Neural crest cell (in vitro differentiated cells): ENCODE measurements at places on chromosomes 7 and 10. TPM values are rescaled to one million over a fixed set of nuclear protein-coding genes. Genes with fewer than 3 reads are reported as not detected.

DNA sequence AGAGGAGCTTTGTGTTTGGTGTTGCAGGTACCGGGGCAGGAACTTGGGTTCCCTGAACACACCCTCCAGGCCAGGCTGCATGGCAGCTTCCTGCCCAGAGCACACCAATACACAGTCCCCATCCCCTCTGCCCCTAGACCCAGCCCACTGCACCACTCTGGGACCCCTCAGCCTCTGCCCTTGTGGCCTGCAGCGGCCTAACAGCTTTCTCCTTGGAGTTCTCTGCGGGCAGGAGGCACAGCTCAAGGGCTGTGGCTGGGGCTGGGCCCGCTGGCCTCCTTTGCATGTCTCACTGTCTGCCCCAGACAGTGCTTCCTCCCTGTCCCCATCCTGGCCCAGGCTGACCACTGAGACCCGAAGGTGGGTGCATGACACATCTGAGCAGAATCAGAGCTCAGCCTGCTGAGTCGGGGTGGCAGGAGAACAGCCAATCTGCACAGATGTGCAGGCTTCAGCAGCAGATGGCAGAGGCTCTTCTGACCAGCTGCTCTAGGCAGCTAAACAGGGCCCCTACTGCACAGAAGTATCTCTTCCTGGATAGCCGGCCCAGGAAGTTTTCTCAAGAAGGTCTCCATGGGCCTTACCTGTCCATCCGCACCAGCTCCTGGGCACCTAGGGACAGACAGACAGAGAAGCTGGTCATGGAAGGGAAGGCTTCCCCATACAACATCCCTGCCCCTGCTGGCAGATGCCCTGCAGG lies 20.8 kb downstream of the VSIR start:
- peaks cover 18% of the 10 kb centered on the region for H3K4me1 ChIP-seq
- H3K27me3 ChIP-seq, result no peaks in the 10 kb centered on the region
- no peak overlapping the region for H3K27ac ChIP-seq
- H3K4me3 ChIP-seq, result no peak overlapping the region
- DNase-seq, result no peak

- DNase-seq, result no peak
- H3K4me3 ChIP-seq, result no peak overlapping the region
- peaks cover 13% of the 10 kb centered on the region for H3K36me3 ChIP-seq
- H3K27me3 ChIP-seq, result no peaks in the 10 kb centered on the region
Measured at GRCh38 chr7:111833466-111833865, 271.2 kb upstream of the IMMP2L start.

- DNase-seq, result no peak
- H3K27me3 ChIP-seq, result no peaks in the 10 kb centered on the region
- no peaks in the 10 kb centered on the region for H3K36me3 ChIP-seq
- H3K4me3 ChIP-seq, result no peak overlapping the region
- H3K4me1 ChIP-seq, result no peaks in the 10 kb centered on the region
- no peak overlapping the region for H3K27ac ChIP-seq
Measured at GRCh38 chr10:81386817-81387216, 488.2 kb upstream of the NRG3 start.

GRCh38 chr10:48885376-48885775 lies 54.3 kb downstream of the LRRC18 start:
- H3K4me1 ChIP-seq, result no peaks in the 10 kb centered on the region
- H3K4me3 ChIP-seq, result no peak overlapping the region
- H3K27ac ChIP-seq, result no peak overlapping the region

DNA sequence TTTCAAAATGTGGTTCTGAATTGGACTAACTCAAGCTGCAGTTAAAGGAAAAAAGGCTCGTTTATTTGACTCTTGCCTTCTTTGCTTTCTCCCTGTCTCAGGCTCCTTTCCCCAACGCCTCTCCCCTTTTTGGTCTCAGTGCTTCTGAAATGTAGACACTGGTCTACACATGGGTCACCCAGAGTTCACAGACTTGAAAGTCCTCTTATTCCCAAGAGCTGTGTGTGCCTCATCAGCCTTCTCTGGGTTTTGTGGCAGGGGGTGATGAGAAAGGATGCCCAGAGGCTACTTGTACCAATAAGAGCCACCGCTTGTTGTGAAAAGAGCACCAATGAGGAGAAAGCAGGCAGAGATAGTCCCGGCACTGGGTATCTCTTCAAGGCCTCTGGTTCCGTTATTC lies 125.7 kb downstream of the BICC1 start:
- H3K27ac ChIP-seq, result no peak overlapping the region
- H3K4me3 ChIP-seq, result no peak overlapping the region
- DNase-seq, result no peak

- H3K4me1 ChIP-seq, result peaks cover 49% of the 10 kb centered on the region
- H3K27me3 ChIP-seq, result peaks cover 94% of the 10 kb centered on the region
- H3K4me3 ChIP-seq, result peak overlapping the region; percentile 44
- H3K36me3 ChIP-seq, result peaks cover 7% of the 10 kb centered on the region
Measured at GRCh38 chr10:104325436-104326435, 12.5 kb downstream of the ITPRIP start.

- H3K27ac ChIP-seq, result no peak overlapping the region
- no peak for DNase-seq
- H3K4me1 ChIP-seq, result peaks cover 27% of the 10 kb centered on the region
- no peaks in the 10 kb centered on the region for H3K36me3 ChIP-seq
- no peaks in the 10 kb centered on the region for H3K27me3 ChIP-seq
Measured at GRCh38 chr7:114645451-114645850, 230.8 kb downstream of the FOXP2 start.

- DNase-seq, result no peak
- no peak overlapping the region for H3K27ac ChIP-seq
- H3K27me3 ChIP-seq, result no peaks in the 10 kb centered on the region
- no peak overlapping the region for H3K4me3 ChIP-seq
Measured at GRCh38 chr10:59582058-59582457, 127.6 kb downstream of the SLC16A9 start.

DNA sequence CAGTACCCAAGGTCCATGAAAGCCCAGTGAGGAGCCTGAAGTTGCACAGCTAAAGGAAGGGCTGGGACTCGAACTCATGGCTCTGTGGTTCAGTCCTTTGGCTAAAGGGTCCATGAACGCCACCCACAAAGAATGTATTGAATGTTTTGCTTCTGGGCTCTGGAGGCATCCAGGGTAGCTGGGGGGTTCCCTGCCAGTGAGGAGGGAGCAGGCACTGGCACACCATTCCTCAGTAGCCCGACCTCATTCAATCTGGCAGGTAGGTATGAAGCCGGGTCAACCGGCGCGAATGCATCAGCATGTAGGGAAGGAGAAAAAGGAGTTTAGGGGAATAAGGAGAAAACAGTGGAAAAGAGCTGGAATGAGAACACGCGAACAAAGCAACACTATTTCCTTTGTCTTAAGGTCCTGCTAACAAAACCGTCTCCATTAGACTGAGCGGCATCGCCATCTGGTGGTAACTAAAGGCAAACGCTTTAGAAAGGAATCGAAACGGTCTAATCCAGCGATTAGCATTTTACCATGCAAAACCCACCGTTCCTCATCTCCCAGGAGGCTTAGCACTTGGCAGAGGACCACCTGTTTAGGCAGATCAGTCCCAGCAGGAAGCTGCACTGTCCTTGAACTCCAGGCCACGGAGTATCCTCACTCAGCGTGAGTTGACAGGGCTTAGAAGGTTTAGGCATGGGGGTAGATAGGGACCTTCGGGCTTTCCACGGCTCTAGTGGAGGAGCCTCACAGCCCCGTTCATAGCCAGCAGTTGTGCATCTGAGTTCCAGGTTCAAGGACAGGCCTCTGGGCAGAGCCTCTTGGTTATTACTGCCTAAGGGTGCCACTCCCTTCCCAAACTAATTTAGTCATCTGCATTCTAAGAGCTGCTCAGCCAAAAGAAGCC lies 122.8 kb downstream of the UBE2H start:
- H3K27ac ChIP-seq, result peak overlapping the region; percentile 95
- H3K4me1 ChIP-seq, result peaks cover 10% of the 10 kb centered on the region
- peak overlapping the region; percentile 79 for H3K4me3 ChIP-seq
- H3K36me3 ChIP-seq, result no peaks in the 10 kb centered on the region
- peak; percentile 53 for DNase-seq

GRCh38 chr7:44764665-44765578 lies 16.3 kb downstream of the ZMIZ2 start:
- DNase-seq, result no peak
- H3K4me1 ChIP-seq, result peaks cover 9% of the 10 kb centered on the region
- no peak overlapping the region for H3K4me3 ChIP-seq
- no peak overlapping the region for H3K27ac ChIP-seq
- peaks cover 6% of the 10 kb centered on the region for H3K36me3 ChIP-seq

DNA sequence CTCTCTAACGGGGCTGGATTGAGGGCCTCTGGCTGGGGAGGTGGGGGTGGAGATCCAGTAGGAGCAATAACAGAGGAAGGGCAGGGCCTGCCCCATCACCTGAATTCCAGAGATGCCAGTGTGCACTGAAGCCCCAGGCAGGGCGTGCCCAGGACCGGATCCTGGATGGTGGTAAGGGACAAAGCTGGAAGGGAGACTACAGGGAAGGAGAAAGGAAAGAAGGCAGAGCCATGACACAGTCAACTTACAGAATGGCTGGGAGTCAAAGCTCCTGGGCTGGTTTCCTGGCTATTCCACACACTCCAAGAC lies 666 bp downstream of the TMEM139 start:
- peak overlapping the region; percentile 93 for H3K4me3 ChIP-seq
- H3K4me1 ChIP-seq, result peaks cover 72% of the 10 kb centered on the region
- H3K27me3 ChIP-seq, result no peaks in the 10 kb centered on the region
- H3K27ac ChIP-seq, result no peak overlapping the region
- peaks cover 8% of the 10 kb centered on the region for H3K36me3 ChIP-seq

DNA sequence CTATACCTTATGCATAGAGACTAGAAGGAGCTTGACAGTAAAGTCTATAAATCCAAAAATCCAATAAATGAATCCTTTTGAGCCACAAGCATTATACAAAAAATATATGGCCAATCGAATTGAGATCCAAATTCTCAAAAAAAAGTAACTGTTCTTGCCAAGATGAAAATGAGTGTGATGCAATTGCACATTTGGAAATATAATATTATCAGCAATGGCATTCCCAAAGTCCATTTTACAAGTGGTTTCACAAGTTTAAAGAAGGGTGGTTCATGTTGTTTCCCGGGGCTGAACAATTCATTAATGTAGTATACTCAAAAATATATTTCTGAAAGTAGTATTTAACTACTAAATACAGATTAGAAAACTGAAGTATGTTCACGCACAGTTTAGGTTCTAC lies 7.3 kb downstream of the RP9 start:
- H3K4me3 ChIP-seq, result no peak overlapping the region
- H3K27me3 ChIP-seq, result no peaks in the 10 kb centered on the region
- DNase-seq, result no peak
- H3K27ac ChIP-seq, result no peak overlapping the region
- peaks cover 6% of the 10 kb centered on the region for H3K4me1 ChIP-seq

- no peak overlapping the region for H3K27ac ChIP-seq
- no peak overlapping the region for H3K4me3 ChIP-seq
Measured at GRCh38 chr7:48337012-48337621, 165.9 kb downstream of the ABCA13 start.

DNA sequence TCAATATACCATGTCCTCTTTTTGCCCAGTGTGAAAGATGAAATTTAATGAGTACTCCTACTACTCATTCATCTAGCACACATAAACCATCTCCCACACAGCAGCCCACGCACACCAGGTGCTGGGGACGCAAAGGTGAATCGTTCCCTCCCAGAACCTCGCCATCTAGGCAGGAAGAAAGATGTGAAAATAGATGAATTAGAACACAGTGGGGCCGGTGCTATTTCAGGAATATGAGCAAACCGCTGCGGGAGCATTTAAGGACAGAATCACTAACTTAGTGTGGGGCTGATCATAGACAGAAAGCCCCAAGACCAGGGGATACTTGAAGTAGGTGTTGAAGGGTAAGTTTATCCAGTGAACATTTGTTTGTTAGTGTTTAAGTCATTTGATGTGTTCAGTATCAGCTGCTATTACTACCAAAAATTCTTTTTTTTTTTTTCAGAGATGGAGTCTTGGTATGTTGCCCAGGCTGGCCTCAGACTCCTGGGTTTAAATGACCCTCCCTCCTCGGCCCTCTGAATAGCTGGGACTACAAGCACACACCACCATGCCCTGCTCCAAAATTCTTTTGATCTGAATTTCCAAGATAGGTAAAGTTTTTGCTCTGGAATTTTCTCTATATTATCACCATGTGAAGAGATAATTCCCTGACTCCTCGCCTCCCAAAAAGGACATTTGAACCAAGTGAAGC lies 48.8 kb downstream of the CPXM2 start:
- H3K4me1 ChIP-seq, result no peaks in the 10 kb centered on the region
- H3K36me3 ChIP-seq, result no peaks in the 10 kb centered on the region
- no peak overlapping the region for H3K4me3 ChIP-seq
- no peak overlapping the region for H3K27ac ChIP-seq

GRCh38 chr7:137919987-137920386 lies 73.2 kb upstream of the DGKI start:
- DNase-seq, result no peak
- H3K27ac ChIP-seq, result no peak overlapping the region
- H3K4me3 ChIP-seq, result no peak overlapping the region
- H3K4me1 ChIP-seq, result peaks cover 28% of the 10 kb centered on the region
- H3K36me3 ChIP-seq, result peaks cover 37% of the 10 kb centered on the region

DNA sequence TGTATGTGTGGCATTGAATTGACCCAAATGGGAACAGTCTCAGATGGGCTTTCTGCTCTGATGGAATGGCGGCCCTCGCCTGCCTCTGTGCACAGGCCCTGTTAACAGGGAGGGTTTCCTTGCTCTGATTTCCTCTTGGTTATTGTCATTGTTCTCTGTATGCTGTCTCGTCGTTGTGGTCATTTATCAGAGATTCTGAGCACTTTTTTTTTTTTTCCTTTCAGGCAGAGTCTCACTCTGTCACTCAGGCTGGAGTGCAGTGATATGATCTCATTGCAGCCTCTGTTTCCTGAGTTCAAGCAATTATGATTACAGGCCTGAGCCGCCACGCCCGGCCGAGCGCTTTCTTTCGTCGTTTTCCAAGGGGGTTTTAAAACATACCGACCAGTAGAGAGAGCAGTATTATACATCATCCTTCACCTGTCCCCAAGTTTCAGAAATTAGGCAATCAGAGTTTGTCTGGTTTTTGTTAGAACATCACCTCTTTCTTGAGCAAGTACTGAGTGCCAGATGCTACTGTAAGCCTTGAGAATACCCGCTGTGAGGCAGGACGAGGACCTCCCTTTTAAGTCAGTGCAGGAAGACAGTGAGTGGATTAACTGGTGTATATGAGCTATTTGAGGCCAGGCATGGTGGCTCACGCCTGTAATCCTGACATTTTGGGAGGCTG lies 6.5 kb downstream of the CHST12 start:
- no peak overlapping the region for H3K4me3 ChIP-seq
- no peak overlapping the region for H3K27ac ChIP-seq
- DNase-seq, result no peak
- H3K4me1 ChIP-seq, result peaks cover 27% of the 10 kb centered on the region

DNA sequence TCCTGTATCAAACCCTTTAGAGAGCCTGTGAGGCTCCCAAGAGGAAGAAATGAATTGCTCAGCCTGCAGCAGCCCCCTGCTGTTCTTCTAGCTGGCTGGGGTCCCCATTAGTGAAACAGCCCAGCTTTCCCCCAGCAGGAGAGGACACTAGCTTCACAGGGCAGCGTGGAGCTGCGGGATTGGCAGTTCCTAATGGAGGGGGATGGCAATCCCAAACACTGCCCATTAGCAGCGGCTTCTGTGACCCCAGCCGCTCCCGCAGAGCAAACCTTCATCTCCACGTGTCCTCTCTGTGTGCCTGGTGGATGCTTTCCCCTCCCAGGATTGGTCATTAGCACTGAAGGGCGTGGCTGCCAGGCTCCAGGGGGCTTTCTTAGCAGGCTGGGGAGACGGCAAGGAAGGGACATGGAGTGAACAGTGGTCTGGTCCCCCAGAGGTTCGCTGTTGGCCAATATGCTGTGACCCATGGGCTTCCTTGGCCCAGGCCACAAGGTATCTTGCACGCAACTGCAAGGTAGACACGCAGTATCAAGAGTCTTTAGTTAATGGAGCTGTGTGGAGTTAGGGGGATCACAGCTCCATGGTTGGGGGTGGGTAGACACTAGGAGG lies 322.5 kb upstream of the ZMIZ1 start:
- no peak overlapping the region for H3K4me3 ChIP-seq
- H3K27ac ChIP-seq, result no peak overlapping the region

The ORC5 gene
- total RNA-seq, result 27.9 and 31.3 TPM in 2 replicates

The C1QL3 gene
- total RNA-seq, result not detected in 2 replicates

The SGCE gene
- 44.9 and 51.9 TPM in 2 replicates for total RNA-seq

The CRHR2 gene
- total RNA-seq, result 0.18 TPM in 1 of 2 replicates, not detected in the other

The ABCB4 gene
- total RNA-seq, result 5.8 and 6.7 TPM in 2 replicates

The BMPER gene
- not detected in 2 replicates for total RNA-seq
